Activated CD8-positive, alpha-beta T cell treated with anti-CD3 and anti-CD28 coated beads for 36 hours (primary cell): ENCODE measurements at places on chromosomes 1 and 21. TPM values are rescaled to one million over a fixed set of nuclear protein-coding genes. Genes with fewer than 3 reads are reported as not detected.
A peak's percentile ranks its signal among the peaks of the same experiment; 100 is the strongest.

Gene MNDA
- total RNA-seq = not detected

GRCh38 chr1:220511785-220512184, 16.2 kb upstream of the MARK1 start:
- no peak for DNase-seq
- peaks cover 7% of the 10 kb centered on the region for H3K27me3 ChIP-seq
- no peaks in the 10 kb centered on the region for H3K4me1 ChIP-seq

Gene CFAP45
- total RNA-seq = 1.3 TPM

DNA sequence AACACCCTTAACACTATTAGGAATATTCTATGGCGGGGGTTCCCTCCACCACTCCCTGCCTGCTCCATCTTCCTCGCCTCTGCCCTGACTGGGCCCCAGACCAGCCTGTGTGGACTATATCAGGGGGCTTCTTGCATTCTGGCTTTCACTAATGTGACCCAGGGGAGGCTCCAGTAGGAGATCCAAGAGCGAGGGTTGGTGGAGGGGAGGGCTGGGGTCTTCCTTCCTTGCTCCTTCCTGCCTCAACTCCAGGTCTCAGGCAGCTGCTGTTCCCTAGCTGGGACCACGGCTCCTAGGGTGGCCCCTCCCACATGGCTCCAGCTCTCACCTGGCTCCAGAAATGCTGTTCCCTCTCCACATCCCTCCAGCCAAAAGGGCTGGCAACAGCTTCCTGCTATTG, 257.4 kb downstream of the MATN1 start:
- peaks cover under 1% of the 10 kb centered on the region for H3K4me1 ChIP-seq
- H3K27ac ChIP-seq = no peak overlapping the region
- H3K27me3 ChIP-seq = peaks cover 2% of the 10 kb centered on the region

DNA sequence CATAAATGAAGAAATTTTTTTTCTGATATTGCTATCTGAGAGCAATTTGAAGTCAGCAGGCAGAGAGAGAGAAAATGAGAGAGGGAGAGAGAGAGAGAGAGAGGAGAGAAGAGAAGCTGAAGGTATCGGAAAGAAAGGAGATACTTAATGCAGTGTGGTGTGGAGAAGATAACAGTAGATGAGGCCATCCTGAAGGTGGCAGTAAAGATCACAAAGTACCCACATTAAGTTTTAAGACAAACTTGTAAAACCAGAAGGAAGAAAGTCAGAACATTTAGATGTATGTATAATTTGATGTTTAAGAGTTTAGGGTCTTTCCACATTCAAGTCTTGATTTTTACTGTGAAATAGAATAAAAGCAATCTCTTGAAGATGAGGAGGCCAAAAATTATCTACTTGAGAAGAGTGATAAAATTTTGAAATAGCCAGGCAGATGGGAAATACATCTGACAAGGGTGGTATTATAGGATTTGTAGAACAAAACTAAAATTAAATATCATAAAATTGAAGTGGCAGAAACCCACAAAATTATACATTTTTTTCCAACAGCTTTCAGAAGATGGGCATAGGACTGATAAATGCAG, 1753.4 kb downstream of the MRPL39 start:
- no peaks in the 10 kb centered on the region for H3K27me3 ChIP-seq

GRCh38 chr1:228804640-228805413, 69.5 kb downstream of the RHOU start:
- H3K36me3 ChIP-seq = no peaks in the 10 kb centered on the region
- peak overlapping the region; percentile 94 for H3K27ac ChIP-seq
- H3K4me1 ChIP-seq = peaks cover 39% of the 10 kb centered on the region

GRCh38 chr1:20165522-20165951, 20.4 kb upstream of the UBXN10 start:
- no peak overlapping the region for H3K27ac ChIP-seq
- DNase-seq = peak; percentile 46
- no peak overlapping the region for H3K4me3 ChIP-seq
- H3K4me1 ChIP-seq = no peaks in the 10 kb centered on the region

- H3K36me3 ChIP-seq = peaks cover 79% of the 10 kb centered on the region
- H3K27ac ChIP-seq = no peak overlapping the region
- no peak overlapping the region for H3K4me3 ChIP-seq
- no peak for DNase-seq
- no peaks in the 10 kb centered on the region for H3K27me3 ChIP-seq
Measured at GRCh38 chr21:31136891-31137290, 98.6 kb upstream of the KRTAP19-8 start.

Gene GUCA2B
- not detected for total RNA-seq

DNA sequence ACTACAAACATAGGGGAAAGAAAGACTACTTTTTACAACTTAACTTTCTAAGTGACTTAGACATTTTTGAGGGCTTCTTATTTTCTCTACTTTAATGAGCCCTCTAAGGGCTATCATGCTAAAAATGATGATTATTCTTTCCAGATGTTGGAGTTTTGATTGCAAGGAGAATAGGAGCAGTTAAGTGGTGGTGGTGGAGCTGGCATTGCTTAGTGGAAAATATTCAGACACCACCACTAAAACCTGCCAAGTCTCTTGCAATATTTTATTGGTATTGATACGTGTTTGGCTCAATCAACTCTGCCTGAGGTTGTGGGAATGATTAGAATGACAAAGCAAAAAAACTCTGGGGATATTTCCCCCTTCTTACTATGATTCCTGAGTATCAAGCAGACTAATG, 82.6 kb upstream of the PTGFR start:
- no peaks in the 10 kb centered on the region for H3K4me1 ChIP-seq
- DNase-seq = no peak
- no peaks in the 10 kb centered on the region for H3K36me3 ChIP-seq
- H3K27ac ChIP-seq = no peak overlapping the region
- no peak overlapping the region for H3K4me3 ChIP-seq
- no peaks in the 10 kb centered on the region for H3K27me3 ChIP-seq

DNA sequence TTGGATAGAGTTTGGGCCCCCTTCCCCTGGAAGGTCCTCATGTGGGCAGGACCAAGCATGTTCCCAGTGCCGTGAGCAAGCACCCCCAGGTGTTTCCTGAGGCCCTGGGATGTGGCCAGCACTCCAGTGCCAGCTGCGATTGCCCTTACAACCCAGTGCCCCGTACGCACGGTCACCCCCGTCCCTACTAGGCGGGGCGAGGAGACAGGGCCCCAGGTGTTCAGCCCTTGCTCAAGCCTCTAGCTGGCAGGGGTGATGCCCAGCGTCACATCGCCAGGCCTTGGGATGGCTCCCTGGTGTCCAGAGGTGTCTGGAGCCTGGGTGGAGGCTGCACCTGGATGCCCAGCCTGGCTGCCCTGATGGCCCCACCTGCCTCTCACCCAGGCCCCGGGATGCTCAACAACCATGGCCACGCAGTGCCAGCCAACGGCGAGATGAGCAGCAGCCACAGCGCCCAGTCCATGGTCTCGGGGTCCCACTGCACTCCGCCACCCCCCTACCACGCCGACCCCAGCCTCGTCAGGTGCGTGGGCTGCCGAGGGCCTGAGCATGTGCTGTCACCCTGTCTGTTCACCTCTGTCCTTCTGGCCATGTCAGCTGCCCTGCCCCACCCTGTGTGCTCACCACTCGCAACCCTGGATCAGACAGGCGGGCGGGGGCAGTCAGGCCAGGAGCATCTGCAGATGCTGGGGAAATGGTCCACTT, 21.6 kb upstream of the CCDC27 start:
- no peak overlapping the region for H3K27ac ChIP-seq
- H3K4me1 ChIP-seq = no peaks in the 10 kb centered on the region
- no peaks in the 10 kb centered on the region for H3K36me3 ChIP-seq
- no peak overlapping the region for H3K4me3 ChIP-seq
- no peak for DNase-seq

DNA sequence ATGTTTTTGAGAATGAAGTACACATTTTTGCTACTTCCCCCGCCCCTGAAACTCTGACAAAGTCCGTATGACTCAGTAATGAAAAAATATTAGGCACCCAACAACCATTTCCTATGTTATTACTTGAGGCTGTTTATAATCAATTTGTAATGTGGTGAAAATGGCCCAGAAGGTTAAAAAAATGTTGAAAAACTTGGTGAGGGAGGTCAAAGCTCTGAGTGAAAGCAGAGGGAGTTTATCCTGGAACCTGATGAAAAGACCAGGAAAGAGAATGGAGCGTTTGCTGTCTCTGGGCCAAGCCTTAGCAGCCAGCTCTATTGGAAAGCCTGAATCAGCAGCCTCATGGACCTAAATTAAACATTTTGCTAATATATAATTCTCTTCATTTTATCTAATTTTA, 367.7 kb upstream of the NEGR1 start:
- H3K27ac ChIP-seq = no peak overlapping the region
- no peak for DNase-seq
- H3K27me3 ChIP-seq = no peaks in the 10 kb centered on the region
- H3K4me1 ChIP-seq = no peaks in the 10 kb centered on the region

DNA sequence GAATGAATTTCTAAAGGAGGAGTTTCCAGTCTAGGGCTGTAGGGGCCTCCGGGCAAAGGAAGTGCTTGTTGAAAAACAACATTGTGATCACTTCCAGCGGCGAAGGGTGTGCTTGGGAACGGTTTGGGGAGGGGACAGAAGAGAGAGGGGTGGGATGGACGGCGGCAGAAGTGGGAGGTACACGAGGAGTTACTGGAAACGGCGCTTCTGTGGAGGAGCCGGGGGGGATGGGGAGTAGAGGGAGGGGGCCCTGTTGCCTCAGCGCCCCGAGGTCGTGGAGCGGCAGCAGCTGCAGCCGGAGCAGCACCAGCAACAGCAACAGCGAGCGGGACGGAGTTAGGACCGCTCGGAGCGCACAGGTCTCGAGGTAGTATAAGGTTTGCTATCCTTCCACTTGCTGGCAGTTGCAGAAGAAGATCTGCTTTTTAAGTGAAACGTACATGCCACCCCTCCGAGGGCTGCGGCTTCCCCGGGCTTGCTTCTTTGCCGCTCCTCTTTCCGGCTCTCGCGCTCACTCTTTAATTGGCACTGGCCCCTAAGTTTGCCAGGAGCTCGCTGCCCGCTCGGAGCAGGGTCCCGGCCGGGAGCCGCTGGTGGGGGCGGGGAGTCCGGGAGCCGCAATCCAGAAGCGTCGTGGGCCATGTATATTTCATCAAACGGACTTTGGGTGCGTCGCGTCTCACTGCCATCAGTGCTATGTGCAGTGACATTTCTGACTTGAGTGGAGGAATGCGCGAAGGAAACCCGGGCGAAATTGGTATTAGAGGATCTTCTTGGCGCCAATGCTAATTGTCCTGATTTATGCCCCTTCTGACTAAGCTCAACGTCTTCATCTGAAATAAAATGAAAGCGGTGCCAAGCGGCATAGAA, 771 bp upstream of the NTNG1 start:
- H3K36me3 ChIP-seq = no peaks in the 10 kb centered on the region
- H3K4me3 ChIP-seq = peak overlapping the region; percentile 73
- DNase-seq = peak; percentile 62
- H3K27me3 ChIP-seq = peaks cover 34% of the 10 kb centered on the region
- peak overlapping the region; percentile 7 for H3K27ac ChIP-seq

DNA sequence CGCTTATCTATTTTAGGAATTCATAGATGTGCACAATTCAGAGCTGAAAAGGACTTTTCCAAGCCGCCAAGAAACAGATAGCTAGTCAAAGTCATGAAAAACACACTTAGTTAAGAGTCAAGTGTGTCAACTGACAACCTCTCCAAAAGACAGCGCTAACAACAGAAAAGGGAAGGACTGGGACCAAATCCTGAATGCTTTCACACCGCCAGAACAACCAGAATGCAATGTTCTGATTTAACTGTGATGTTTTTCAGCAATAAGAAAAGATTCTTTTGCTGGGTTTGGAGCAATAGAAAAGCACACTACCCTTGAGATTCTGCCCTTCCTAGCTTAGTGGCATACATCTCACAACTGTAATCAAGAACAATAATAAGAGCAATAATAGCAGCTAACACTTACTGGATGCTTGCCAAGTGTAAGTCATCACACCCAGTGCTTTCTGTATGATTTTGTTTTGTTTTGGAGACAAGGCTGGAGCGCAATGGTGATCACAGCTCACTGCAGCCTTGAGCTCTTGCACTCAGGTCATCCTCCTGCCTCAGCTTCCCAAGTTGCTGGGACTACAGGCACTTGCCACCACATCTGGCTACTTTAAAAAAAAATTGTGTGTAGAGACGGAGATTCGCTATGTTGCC, 33.9 kb upstream of the SDC3 start:
- H3K27ac ChIP-seq = peak overlapping the region; percentile 72
- peaks cover 53% of the 10 kb centered on the region for H3K36me3 ChIP-seq
- DNase-seq = no peak
- H3K4me3 ChIP-seq = no peak overlapping the region
- no peaks in the 10 kb centered on the region for H3K27me3 ChIP-seq
- no peaks in the 10 kb centered on the region for H3K4me1 ChIP-seq

GRCh38 chr1:202631076-202631923, 79.0 kb downstream of the SYT2 start:
- peaks cover 32% of the 10 kb centered on the region for H3K4me1 ChIP-seq
- H3K27me3 ChIP-seq = peaks cover 27% of the 10 kb centered on the region
- no peak overlapping the region for H3K27ac ChIP-seq
- no peak overlapping the region for H3K4me3 ChIP-seq
- no peaks in the 10 kb centered on the region for H3K36me3 ChIP-seq

DNA sequence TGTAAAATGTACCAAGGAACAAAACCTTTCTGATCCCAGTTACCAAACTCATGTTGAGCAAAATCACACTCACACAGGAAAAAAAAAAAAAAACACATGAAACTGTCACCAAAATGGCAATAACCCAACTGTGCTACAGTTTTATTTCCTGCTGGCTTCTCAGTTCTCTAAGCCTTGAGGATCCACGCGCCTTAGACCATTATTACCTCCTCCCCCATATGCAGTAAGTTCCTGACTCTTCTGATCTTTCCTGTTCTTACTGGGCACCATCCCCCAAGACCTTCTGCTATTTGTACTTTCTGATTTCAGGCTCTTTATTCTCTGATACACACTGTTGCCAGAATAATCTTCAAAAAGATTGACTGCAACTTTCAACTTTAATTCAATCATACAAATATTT, 79.6 kb downstream of the SLC45A1 start:
- H3K27me3 ChIP-seq = no peaks in the 10 kb centered on the region
- H3K4me1 ChIP-seq = peaks cover 58% of the 10 kb centered on the region
- peak; percentile 33 for DNase-seq
- peaks cover 26% of the 10 kb centered on the region for H3K36me3 ChIP-seq
- peak overlapping the region; percentile 83 for H3K27ac ChIP-seq

GRCh38 chr1:153553830-153554541, 4.9 kb upstream of the S100A3 start:
- H3K27me3 ChIP-seq = no peaks in the 10 kb centered on the region
- H3K27ac ChIP-seq = no peak overlapping the region

Gene SPATA45
- not detected for total RNA-seq

DNA sequence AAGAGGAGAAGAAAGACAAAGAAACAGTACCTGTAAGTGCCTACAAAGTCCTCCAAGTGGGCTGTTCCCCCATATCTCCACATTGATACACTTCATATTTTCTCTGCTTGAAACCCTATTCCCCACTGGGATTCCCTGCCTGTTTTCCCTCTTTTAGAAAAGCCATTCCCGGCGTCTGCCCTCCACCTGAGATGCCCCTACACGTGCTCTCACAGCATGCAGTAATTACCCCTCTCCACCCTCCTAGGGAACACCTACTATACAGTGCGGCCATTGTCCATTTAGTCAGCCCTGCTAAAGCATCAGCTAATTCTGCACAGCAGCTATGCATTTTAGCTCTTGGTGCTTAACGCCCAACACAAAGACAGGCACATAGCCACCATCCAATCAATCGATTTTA, 135.7 kb upstream of the TIAM1 start:
- no peaks in the 10 kb centered on the region for H3K4me1 ChIP-seq
- no peak overlapping the region for H3K27ac ChIP-seq
- H3K4me3 ChIP-seq = no peak overlapping the region

Gene ATP6V1G3
- not detected for total RNA-seq
